ENCODE measurements at places on chromosomes 5 and 9. TPM values are rescaled to one million over a fixed set of nuclear protein-coding genes. Genes with fewer than 3 reads are reported as not detected.
A peak's percentile ranks its signal among the peaks of the same experiment; 100 is the strongest.

- no peaks in the 10 kb centered on the region for H3K27me3 ChIP-seq
- no peak for DNase-seq
- H3K4me3 ChIP-seq: no peak overlapping the region
- H3K27ac ChIP-seq: no peak overlapping the region
- no peaks in the 10 kb centered on the region for H3K36me3 ChIP-seq
Measured at GRCh38 chr9:12784461-12785259, 9.8 kb downstream of the LURAP1L start.

DNA sequence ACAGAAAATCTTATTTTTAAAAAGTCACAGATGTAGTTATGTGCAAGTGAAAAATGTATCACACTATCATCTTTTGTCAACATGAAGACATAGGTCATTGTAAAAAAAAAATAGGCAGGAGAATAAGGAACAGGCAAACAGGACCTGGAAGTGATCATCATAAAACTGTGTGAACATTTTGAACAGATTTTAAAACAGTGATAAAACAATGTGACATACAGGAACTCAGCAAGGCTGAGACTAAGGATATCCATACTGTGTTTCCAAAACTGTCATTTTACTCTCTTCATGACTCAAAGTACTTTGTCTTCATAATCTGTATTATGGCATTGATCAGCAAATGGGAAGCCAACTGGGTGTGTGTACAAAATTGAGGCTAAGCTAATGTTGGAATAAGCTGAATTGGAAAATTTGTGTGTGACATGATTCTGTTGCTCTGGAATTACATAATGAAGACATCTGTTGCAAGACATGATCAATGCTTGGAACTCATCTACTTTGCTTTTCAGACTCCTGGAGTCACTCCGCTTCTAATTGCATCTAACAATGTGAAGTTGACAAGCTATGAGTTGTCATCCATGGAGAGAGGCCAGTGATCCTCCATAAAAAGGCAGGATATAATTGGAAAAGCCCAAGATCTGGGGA is 978.7 kb upstream of the NUDT12 start:
- no peak for DNase-seq
- no peaks in the 10 kb centered on the region for H3K27me3 ChIP-seq
- no peaks in the 10 kb centered on the region for H3K4me1 ChIP-seq
- no peaks in the 10 kb centered on the region for H3K36me3 ChIP-seq
- H3K27ac ChIP-seq: no peak overlapping the region
- H3K4me3 ChIP-seq: no peak overlapping the region

- DNase-seq: no peak
- peaks cover 22% of the 10 kb centered on the region for H3K4me1 ChIP-seq
- H3K27ac ChIP-seq: no peak overlapping the region
- H3K27me3 ChIP-seq: no peaks in the 10 kb centered on the region
- no peak overlapping the region for H3K4me3 ChIP-seq
- no peaks in the 10 kb centered on the region for H3K36me3 ChIP-seq
Measured at GRCh38 chr9:27356446-27356845, 59.5 kb upstream of the EQTN start.

DNA sequence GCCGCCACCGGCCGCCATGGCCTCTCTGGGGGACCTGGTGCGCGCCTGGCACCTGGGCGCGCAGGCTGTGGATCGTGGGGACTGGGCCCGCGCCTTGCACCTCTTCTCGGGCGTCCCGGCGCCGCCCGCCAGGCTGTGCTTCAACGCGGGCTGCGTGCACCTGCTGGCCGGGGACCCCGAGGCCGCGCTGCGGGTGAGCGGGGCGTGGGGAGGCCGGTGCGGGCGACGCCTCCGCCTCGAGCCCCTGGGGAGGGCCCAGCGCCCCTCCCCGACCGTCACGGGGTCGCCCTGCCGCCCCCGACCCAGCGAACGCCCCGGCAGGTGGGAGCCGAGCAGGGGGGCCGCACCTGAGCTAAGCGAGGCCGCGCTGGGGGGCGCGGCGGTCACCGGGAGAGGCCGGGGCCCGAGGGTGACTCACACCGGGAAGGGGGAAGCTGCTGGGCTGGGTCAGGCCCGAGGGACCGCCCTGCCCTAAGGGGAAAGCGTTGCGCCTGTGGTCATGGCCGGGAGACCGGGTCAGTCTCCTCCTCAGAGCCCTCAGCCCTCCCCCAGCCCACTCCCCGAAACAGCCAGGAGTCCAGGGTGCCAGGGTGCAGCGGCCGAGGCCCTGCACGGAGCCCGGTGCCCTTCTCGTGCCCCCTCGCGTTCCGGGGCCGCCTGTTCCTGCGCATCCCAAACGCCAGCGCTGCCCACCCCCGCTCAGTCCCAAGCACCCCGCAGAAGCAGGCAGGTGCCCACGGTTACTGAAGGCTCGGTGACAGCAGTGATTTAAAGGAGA is 510 bp downstream of the NOXA1 start:
- H3K4me3 ChIP-seq: peak overlapping the region; percentile 25
- peaks cover 17% of the 10 kb centered on the region for H3K4me1 ChIP-seq
- H3K27ac ChIP-seq: no peak overlapping the region
- peak; percentile 30 for DNase-seq
- no peaks in the 10 kb centered on the region for H3K27me3 ChIP-seq

Gene FYB1
- total RNA-seq: 340 TPM

Gene WASHC1
- 52.5 TPM for total RNA-seq

Data from natural killer cell (primary cell).